GM23248 (cell line): ENCODE measurements at places on chromosomes 5 and 9. TPM values are rescaled to one million over a fixed set of nuclear protein-coding genes. Genes with fewer than 3 reads are reported as not detected.

GRCh38 chr9:15873573-15874177 is 320.8 kb downstream of the CCDC171 start:
- no peak overlapping the region for H3K27ac ChIP-seq
- no peaks in the 10 kb centered on the region for H3K36me3 ChIP-seq
- peak; percentile 75 for DNase-seq
- no peak overlapping the region for H3K4me3 ChIP-seq
- H3K4me1 ChIP-seq = peaks cover 14% of the 10 kb centered on the region

GGTA1 gene
- not detected in 2 replicates for polyA plus RNA-seq

DNA sequence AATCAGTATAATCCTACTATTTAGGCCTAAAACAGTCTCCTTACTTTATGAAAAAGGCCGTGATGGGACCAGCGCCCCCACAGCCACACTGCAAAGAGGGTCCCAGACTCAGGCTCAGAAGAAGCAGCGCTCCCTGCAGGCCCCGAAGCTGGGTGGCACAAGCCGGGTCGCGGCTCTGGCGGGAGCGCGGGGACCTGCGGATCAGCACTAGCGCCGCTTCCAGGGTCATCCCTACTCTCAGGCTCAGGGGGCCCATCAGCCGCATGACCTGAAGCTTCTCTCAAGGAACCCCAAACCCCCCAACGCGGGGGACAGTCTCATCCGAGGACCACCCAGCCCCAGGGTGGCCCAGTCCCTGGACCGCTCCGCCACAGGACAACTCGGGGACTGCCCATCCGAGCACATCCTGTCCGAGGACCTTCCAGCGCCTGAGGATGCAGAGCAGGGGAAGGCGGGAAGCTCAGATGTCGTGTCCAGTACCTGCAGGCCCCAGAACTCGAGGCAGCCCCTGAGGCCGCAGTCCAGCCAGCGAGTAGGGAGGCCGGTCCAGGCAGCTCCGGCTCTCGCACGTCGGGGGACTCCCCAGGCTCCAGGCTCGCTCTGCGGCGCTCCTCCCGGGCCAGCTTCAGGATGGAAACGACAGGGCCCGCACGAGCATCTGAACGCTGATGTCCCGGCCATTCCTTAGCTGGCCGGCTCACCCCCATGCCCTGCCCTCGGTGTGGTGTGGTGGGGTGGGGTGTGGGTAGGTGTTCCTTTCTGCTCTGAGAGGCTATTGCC is 32.4 kb upstream of the CDK20 start:
- no peak for DNase-seq
- no peak overlapping the region for H3K4me3 ChIP-seq
- H3K27me3 ChIP-seq = no peaks in the 10 kb centered on the region
- no peak overlapping the region for H3K27ac ChIP-seq
- no peaks in the 10 kb centered on the region for H3K4me1 ChIP-seq

NUTM2G gene
- 0.06 TPM in 1 of 2 replicates, not detected in the other for polyA plus RNA-seq

DNA sequence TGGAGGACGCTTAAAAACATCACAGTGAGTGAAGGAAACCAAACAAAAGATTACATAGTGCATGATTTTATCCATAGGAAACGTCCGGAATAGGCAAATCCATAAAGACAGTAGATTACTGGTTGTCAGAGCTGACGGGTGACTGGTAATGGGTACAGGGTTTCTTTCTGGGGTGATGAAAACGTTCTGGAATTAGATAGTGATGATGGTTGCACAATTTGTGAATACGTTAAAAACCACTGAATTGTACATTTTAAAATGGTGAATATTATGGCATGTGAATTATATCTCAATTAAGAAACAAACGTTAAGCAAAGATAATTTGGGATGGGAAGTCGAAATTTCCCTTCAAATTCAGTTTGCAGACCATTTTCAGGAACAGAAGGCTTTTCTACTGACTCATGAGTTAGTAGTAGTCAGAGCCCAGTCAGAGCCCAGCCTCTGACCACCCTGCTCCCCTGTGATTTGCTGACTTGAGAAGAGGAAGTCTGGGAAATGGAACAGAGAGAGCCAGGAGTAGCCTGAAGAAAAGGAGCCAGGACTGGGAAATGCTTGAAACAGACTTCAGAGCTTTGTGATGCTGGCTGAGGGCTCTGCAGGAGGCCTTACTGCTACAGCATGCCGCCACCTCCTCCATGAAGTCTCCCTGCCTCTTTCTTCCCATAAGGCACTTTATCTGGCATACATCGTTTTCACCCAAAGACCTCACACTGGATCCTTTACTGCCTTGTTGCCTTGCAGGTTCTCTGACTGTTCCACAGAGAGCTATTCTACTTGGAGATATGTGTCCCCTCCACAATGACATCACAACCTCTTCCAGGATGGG is 46.4 kb upstream of the CTNNA1 start:
- no peaks in the 10 kb centered on the region for H3K36me3 ChIP-seq
- H3K27me3 ChIP-seq = no peaks in the 10 kb centered on the region
- H3K4me1 ChIP-seq = peaks cover 10% of the 10 kb centered on the region
- H3K4me3 ChIP-seq = no peak overlapping the region

DNA sequence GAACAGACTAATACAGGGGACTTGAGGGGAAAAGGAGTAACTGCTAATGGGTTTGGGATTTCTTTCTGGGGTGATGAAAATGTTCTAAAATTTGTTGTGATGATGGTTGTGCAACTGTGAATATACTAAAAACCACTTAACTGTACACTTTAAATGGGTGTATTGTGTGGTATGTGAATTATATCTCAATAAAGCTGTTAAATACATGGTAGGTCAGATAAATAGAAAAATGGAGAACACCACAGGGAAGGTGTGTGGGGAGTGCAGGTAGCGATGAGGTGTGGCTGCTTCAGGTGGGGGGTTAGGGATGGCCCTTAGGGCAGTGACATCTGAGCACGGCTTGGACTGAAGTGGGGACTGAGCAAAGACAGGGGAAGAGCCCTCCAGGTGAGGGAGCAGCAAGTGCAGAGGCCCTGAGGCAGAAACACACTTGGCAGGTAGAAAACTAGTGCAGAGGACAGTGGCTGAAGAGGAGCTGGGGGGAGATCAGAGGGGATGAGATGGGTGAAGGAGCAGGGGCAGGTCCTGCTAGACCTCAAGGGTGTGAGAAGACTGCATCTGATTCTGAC is 20.9 kb downstream of the EEIG1 start:
- H3K27me3 ChIP-seq = no peaks in the 10 kb centered on the region
- H3K27ac ChIP-seq = no peak overlapping the region
- H3K36me3 ChIP-seq = no peaks in the 10 kb centered on the region
- no peak overlapping the region for H3K4me3 ChIP-seq
- DNase-seq = no peak
- H3K4me1 ChIP-seq = peaks cover 22% of the 10 kb centered on the region

- peaks cover 7% of the 10 kb centered on the region for H3K36me3 ChIP-seq
- H3K4me1 ChIP-seq = peaks cover 37% of the 10 kb centered on the region
- peak overlapping the region; percentile 25; the same call in 1 of the 2 replicates for H3K27ac ChIP-seq
- no peak overlapping the region for H3K4me3 ChIP-seq
Measured at GRCh38 chr9:97990259-97990658, 7.1 kb downstream of the ANP32B start.

GRCh38 chr9:104028827-104029226 is 65.3 kb upstream of the SMC2 start:
- no peaks in the 10 kb centered on the region for H3K36me3 ChIP-seq
- H3K27me3 ChIP-seq = no peaks in the 10 kb centered on the region
- H3K4me1 ChIP-seq = 0 out of 2 replicates have a peak, but pooled peaks cover 5% of the 10 kb centered on the region
- H3K4me3 ChIP-seq = no peak overlapping the region

INSL4 gene
- not detected in 2 replicates for polyA plus RNA-seq

- H3K27me3 ChIP-seq = no peaks in the 10 kb centered on the region
- no peaks in the 10 kb centered on the region for H3K36me3 ChIP-seq
- peak overlapping the region; percentile 92 for H3K4me3 ChIP-seq
- peaks cover 46% of the 10 kb centered on the region for H3K4me1 ChIP-seq
- DNase-seq = peak; percentile 64
- peak overlapping the region; percentile 94 for H3K27ac ChIP-seq
Measured at GRCh38 chr5:172007175-172008110, 1.0 kb upstream of the FBXW11 start.

- H3K4me3 ChIP-seq = no peak overlapping the region
- peak; percentile 16 for DNase-seq
- H3K4me1 ChIP-seq = peaks cover 5% of the 10 kb centered on the region; the same call in 1 of the 2 replicates
- H3K27me3 ChIP-seq = no peaks in the 10 kb centered on the region
- no peaks in the 10 kb centered on the region for H3K36me3 ChIP-seq
Measured at GRCh38 chr5:54135042-54135441, 175.3 kb downstream of the ARL15 start.

GPRIN1 gene
- 1.2 and 1.3 TPM in 2 replicates for polyA plus RNA-seq
